ENCODE measurements at places on chromosomes 4 and X.

DNA sequence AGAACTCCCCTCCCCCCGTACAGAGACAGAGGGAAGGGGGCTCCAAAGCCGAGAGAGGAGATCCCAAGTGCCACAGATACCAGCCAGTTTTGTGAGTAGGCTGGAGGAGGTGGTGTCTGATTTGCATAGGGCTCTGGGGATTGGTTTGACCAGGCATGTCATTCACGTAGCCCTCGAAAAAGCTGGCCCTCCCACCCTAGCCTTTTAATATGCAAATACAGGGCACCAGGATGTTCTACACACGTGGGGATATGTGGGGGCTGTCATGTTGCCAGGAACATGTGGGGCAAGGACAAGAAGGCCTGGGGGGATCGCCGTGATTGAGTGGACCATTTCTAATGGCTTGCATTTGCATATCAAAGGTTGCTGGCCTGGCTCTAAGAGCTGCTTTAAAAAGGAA is 272.9 kb downstream of the PPP1R2C start:
- DNase-seq: no peak

DNA sequence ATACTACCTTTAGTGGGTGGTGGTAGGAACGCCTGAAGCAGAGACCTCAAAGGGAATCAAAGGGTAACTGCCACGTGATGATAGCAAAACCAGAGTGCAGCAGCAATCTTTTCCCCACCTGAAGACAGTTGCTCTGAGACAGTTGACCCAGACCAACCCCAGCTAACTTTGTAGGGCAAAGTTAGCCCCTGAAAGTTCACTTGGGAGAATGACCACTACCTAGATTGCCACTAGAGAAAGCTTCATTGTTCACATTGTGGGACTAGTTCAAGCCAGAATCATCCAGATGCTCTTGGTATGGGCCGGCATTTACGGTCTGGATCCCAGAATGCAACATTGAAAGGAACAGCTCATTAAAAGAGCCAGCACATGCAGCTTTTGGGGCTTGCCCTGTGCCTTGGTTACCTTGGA is 4.1 kb downstream of the SEPTIN6 start:
- DNase-seq: no peak

DNA sequence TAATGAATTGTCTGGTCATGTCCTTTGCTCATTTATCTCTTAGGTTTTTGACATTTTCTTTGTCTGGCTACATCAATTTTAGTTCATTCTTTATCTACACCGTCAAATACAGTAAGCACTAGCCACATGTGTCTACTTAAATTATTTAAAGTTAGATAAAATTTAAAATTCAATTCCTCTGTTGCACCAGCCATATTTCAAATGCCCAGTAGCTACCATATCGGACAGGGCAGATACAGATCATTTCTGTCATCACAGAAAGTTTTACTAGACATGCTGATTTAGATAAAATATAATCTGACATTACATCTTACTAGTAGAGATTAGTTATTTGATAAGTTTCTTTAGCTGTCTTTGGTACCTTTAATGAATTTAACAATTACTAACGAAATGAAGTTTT is 61.1 kb downstream of the WDR19 start:
- no peak for DNase-seq

GRCh38 chrX:39893417-39894338 is 204.1 kb downstream of the BCOR start:
- no peak for DNase-seq

DNA sequence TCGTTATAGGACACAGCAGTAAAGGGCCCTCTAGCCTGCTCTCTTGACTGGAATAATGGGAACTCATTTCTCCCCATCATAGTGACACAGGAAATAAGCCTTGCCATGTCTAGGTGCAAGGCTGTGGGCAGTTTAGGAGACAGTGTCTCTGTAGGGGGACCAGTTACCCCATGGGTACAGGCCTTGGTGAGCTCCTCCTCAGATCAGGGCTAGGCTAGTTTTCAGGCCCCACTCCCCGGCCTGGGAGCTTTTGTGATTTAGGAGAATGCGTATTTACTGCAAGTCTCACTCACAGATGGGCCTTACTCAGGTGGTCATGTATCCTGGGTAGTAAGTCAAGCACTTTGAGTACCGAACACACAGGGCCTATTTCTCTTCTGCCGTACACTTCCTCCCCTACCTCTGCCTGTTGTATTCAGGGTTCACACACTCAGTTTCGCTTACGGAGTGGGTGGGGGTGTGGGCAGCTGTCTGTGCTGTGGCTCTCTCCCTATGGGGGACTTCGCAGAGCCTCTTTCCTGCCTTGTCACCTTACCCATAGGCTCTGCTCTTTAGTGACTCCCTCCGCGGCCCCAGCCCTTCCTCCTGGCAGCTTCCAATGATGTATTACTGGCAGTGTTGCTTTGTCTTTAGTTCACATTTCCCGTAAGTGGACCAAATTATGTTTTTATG is 34.2 kb downstream of the FAM193A start:
- peak; percentile 77 for DNase-seq

GRCh38 chr4:145730026-145730425 is 50.1 kb downstream of the C4orf51 start:
- DNase-seq: no peak

DNA sequence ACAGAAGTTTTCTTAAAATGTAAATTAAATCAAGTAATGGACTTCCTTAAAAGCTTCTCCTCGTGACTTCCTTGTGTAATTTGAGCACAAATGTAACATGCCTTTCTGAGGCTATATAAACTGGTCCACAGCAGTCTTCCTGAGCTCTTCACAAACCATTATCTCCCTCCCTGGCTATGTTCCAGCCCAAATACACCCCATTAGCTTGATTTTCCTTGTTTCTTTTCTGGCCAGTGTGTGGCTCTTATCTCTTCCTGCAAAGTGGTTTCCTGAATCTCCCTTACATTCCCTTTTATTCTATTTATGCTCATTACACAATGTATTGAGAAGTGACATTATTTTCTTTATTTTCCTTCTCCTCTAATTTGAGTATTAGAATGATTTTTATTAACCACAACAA is 1085.3 kb upstream of the PCDH10 start:
- DNase-seq: no peak

DNA sequence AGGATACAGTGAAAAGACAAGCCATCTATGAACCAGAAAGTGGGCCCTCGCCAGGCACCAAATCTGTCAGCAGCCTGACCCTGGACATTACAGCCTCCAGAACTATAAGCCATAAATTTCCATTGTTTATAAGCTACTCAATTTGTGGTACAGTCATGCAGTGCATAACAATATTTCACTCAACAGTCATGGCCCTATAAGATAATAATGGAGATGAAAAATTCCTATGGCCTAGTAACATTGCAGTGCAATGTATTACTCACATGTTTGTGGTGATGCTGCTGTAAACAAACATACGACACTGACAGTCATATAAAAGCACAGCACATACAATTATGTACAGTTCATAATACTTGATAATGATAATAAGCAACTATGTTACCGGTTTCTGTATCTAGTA is 17.1 kb upstream of the TLR1 start:
- no peak for DNase-seq

- no peak for DNase-seq
These were observed 10.1 kb upstream of the EIF1AX start for GRCh38 chrX:20151689-20152088.

- no peak for DNase-seq
These were observed 84.9 kb downstream of the GAB1 start for GRCh38 chr4:143421609-143422008.

DNA sequence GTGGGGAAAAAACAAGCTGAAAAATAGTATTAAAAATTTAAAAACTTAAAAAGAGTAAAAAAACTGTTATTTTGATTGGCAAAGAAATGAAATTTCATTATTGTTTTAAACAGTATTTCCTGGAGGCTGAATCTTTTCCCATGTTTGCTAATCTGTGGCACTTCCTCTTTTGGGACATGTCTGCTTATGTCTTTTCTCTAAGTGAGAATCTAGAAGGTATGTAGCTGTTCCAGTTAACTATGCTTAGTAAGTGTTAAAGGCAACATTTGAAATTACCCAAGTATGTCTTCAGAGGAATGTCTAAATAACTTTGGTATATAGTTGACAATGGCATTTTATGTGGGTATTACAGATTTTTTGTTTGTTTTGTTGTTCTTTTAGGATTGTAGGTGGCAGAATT is 81.6 kb upstream of the TBC1D9 start:
- no peak for DNase-seq

GRCh38 chrX:110992611-110993010 is 103.4 kb upstream of the PAK3 start:
- DNase-seq: peak; percentile 3

GRCh38 chr4:120753854-120754253 is 168.7 kb downstream of the PRDM5 start:
- DNase-seq: no peak

GRCh38 chr4:181438641-181439040 is 804.6 kb upstream of the TENM3 start:
- DNase-seq: no peak

- DNase-seq: no peak
These were observed 488.9 kb upstream of the PCDH10 start for GRCh38 chr4:132660181-132660580.

GRCh38 chr4:74968456-74969164 is 35.7 kb downstream of the PARM1 start:
- no peak for DNase-seq

- DNase-seq: no peak
These were observed 16.0 kb downstream of the ARHGAP10 start for GRCh38 chr4:147747787-147748454.

DNA sequence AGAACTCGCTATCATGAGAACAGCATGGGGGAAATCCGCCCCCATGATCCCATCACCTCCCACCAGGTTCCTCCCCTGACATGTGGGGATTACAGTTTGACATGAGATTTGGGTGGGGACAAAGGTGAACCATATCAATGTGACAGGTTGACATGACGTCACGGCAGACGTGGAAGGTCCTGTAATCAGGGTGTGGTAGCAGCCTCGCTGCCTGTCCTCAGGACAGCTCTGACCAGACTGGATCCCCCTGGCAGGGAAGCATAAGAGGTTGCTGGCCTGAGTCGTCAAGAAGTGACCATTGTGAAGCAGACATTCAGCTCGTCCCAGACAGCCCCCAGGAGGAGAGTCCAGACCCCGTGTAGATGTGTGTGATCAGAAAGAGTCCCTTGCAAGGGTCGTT is 104.6 kb downstream of the TNIP2 start:
- no peak for DNase-seq

DNA sequence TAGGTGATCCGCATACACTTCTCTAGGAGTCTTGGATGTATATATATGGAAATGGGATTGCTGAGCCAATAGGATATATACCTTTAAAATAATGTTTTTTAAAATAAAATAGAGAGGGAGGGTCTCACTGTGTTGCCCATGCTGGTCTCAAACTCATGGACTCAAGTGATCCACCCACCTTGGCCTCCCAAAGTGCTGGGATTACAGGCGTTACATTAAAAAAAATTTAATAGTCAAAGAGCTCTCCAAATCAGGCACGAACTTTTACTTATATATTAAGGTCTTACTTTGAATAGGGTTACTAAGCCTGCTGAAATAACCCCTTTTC is 109.0 kb downstream of the GNL3L start:
- DNase-seq: no peak

DNA sequence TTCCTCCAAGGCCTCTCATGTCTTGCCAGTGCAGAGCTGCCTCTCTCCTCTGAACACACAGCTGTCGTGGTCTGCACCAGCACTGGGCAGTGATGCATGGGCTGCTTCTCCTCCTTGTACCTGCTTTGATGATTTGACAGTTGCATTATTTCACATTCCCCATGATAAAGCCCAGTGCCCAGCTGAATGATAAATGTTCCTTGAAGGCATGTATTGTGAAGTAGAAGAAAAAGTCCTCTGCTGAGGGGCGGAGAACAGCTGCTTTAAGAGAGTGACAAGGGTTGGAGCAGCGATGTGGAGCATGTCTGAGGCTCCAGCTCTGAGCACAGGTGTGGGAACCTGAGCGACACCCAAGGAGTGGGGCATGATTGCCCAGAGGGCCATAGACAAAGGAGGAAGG is 21.1 kb upstream of the TRIM2 start:
- no peak for DNase-seq

DNA sequence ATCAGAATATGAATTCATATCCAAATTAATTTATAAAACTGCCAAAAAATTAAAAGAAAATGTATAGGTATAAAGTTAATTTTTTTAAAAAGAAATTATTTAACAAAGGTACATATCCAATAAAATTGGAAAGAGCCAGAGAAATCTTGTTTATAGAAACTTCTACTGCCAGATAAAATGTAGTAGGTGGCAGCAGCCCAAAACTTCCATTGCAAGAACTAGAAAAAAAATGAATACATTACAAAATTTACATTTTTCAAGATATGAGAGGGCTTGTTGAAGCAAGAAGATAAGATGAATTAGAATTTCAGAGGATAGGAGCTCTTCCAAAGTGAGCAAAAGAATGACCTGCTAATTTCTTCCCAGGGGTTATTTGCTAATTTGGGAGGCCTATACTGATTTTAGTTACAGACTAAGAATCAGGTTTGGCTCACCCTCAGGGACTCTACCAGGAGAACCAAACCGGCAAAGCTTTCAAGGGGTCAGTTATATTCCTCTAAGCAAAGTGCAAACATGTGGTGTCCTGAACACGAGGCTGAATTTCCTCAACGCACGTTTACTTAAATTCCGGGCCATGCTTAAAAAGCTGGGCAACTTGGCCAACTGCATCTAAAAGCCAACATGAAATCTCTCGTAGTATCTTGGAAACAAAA is 17.5 kb downstream of the ANKRD50 start:
- no peak for DNase-seq

DNA sequence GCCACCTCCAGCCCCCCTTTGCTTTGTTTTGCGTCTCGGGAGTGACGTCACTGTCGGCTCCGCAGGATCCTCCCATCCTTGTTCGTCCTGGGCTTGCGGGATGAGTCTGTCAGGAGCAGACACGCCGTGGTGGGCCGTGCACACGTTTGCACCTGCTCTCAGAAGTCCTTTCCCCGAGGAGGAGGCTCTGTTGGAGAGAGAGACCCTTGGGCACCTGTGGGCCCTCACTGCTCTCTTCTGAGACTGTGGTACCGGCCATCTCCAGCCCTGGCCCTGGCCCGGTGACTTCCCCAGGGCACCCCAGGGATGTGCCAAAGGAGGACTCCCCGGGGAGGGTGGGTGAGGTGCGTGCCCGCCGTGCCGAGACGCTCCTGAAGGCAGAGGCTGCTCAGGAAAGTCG is 76.1 kb upstream of the PPP2R3B start:
- DNase-seq: no peak

- DNase-seq: no peak
These were observed 6.4 kb upstream of the AP1AR start for GRCh38 chr4:112225157-112225556.

DNA sequence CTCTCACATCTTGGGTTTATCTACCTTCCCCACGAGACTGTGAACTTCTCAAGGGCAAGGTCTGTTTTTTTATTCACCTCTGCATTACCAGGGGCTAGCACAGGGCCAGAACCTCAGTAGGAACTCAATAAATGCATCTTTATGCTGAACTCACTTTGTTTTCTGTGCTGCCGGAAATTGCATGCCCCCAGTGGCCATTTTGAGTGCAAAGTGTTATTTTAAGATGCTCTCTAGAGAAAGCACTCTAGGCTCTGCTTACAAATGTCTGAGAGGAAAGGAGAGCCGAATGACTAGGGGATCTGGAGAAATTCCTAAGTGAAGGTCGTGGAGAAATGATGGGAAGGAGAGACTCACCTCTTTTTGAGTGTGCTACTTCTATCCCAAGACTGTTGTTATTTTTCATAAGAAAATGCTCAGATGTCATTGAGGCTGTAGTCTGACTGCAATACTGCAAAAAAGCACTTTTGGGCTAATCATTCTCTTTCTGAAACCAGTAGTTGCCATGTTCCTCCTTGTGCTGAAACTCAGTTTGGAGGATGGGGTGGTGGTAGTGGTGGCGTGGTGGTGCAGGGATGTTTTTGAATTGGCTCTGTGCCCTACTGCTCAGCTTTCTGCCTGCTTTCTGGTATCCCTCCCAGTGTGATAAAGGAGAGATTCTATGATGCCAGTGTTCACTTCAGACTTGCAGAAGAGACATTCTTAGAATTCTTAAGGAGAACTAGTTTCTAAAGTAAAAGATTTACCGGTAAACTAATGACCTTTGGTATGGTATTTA is 41.3 kb downstream of the DOCK11 start:
- DNase-seq: peak; percentile 30
